ENCODE measurements at places on chromosomes 1 and 21.

GRCh38 chr1:211828584-211829342 lies 1.8 kb downstream of the LPGAT1 start:
- no peak for DNase-seq

DNA sequence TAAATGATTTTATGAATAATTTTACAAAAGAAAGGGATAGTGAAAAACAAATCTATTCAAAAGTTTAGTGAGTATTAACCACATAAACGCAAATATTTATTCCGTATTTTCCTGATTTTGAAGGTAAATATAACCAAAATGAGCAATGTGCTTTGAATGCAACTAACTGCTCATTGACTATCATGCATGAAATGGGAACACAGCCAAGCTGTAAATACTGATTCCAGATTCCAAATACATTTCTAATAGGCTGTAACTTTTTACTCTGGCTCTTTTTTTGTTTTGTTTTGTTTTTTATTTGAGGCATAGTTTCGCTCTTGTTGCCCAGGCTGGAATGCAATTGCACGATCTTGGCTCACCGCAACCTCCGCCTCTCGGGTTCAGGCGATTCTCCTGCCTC lies 41.8 kb downstream of the SELENOF start:
- DNase-seq, result no peak

DNA sequence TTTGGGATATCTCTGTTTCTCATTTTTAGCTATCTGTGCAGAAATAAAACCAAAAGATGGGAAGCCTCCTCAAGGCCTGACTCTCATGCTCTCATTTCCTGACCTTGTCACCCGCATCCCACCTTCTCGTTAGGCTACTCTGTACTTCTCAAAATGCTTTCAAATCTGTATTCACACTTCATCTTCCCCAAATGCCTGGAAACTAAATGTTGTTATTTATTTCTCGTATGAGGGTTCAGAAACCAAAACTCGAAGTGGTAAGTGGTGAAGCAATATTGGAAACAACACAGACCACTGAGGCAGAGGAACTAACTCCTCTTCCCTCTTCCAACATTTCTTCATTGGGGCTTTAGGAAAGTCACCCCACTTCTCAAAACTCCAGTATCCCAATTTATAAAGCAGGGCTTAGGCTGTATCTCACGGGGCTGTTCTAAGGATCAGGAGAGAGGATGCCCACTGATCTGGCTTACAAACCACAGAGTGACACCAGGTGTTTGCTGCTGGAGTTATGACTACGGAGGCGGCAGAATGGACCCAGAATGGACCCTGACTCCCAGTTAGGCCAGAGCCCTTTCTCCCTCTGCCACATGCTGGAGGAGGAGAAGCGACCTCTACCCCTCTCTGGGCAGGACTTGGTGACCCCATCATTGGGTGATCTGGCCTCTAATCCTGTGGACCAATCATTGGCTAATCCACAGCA lies 3.5 kb downstream of the SLAMF7 start:
- no peak for DNase-seq

- DNase-seq, result no peak
Measured at GRCh38 chr1:203711251-203712007, 53.6 kb upstream of the LAX1 start.

GRCh38 chr21:21715266-21715969 lies 717.2 kb downstream of the NCAM2 start:
- DNase-seq, result no peak

GRCh38 chr1:202187697-202188407 lies 5.7 kb upstream of the LGR6 start:
- DNase-seq, result no peak

GRCh38 chr21:45471525-45472221 lies 66.7 kb downstream of the COL18A1 start:
- no peak for DNase-seq
